ENCODE measurements at places on chromosomes 7 and 10. TPM values are rescaled to one million over a fixed set of nuclear protein-coding genes. Genes with fewer than 3 reads are reported as not detected.

The JAKMIP3 gene
- total RNA-seq: 0.99 TPM

The SPDYE2B gene
- total RNA-seq: not detected

The HECTD2 gene
- 25.5 TPM for total RNA-seq

The LRMDA gene
- total RNA-seq: 17.9 TPM

The UCMA gene
- total RNA-seq: not detected

The PON3 gene
- total RNA-seq: 0.55 TPM

The PPP1R3A gene
- total RNA-seq: not detected

GRCh38 chr10:49050366-49050765 lies 65.0 kb downstream of the VSTM4 start:
- DNase-seq: no peak

DNA sequence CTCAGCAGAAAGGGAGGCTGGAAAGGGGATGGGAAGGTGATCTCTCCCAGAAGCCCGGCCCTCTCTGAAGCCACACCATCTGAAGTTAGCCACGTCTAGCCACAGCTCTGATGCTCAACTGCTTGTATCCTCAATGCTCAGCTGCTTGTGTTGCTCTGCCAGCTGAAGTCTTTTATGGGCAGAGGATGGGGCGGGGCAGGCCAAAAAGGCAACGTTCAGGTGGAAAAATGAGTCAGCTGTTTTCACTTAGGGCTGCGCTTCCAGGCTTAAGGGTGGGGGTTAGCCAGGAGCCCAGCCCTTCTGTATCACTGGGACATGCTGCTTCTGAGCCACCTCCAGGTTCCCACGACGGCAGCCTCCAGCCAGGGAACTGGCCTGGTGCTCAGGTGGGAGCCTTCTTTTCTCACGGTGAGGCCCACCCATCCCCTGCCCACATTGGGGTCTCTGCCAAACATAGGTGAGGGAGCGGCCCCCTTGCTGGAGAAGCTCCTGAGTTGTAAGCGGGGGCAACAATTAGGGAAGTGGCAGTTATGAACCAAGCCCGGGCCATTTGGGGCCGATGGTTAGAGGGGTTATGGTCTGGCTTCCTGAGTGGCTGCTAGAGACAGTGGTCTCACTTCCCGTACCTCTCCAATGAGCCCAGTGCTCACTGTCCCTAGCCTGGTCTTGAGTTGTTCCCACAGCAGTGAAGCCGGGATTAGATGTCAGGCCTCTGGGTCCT lies 44.9 kb upstream of the CNPY1 start:
- no peak for DNase-seq

- DNase-seq: no peak
Measured at GRCh38 chr10:93113042-93113441, 39.3 kb downstream of the CYP26A1 start.

- DNase-seq: peak; percentile 79
Measured at GRCh38 chr10:61662794-61663259, at the start of gene CABCOCO1. TSS of gene CABCOCO1 (plus strand) at chr10:61662929. CDS start at chr10:61662973, 44 bp downstream.

DNA sequence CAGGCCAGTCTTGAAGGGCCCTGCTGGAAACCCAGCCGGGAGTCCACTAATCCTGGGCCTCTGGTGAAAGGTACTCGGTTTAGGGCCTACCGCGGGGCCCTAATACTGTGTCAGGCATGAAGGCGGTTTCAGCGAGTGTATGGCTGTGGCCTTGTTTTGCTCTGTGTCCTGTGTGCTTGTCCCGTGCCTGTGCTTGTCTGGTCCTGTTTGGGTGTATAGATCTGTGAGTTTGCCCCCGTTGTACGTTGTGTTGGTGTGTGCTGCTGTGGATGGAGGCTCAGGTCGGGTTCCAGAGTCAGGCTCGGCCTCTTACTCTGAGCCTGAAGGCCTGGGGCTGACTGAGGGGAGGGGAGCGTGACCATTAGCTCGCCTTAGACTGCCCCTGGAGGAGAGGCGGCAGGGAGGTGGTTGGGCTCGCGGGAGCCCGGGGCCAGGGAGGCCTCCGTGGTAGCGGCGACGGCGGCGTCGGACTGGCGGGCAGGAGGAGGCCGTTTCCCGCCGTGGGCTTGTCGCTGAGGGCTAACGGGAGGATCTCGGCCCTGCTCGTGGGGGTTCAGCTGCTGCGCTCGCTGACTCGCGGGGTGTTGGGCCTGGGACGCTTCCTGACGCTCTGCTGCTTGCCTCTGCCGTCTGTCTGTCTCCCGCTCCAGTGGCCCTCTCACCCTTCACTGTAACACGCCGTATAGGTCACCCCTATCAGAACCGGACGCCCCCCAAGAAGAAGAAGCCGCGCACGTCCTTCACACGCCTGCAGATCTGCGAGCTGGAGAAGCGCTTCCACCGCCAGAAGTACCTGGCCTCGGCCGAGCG lies 2.6 kb downstream of the TLX1 start:
- DNase-seq: no peak

- no peak for DNase-seq
Measured at GRCh38 chr7:17713584-17713983, 226.7 kb downstream of the SNX13 start.

GRCh38 chr7:87498893-87499292 lies 23.4 kb upstream of the ABCB4 start:
- DNase-seq: no peak

- no peak for DNase-seq
Measured at GRCh38 chr7:137418841-137419240, 75.3 kb upstream of the PTN start.

DNA sequence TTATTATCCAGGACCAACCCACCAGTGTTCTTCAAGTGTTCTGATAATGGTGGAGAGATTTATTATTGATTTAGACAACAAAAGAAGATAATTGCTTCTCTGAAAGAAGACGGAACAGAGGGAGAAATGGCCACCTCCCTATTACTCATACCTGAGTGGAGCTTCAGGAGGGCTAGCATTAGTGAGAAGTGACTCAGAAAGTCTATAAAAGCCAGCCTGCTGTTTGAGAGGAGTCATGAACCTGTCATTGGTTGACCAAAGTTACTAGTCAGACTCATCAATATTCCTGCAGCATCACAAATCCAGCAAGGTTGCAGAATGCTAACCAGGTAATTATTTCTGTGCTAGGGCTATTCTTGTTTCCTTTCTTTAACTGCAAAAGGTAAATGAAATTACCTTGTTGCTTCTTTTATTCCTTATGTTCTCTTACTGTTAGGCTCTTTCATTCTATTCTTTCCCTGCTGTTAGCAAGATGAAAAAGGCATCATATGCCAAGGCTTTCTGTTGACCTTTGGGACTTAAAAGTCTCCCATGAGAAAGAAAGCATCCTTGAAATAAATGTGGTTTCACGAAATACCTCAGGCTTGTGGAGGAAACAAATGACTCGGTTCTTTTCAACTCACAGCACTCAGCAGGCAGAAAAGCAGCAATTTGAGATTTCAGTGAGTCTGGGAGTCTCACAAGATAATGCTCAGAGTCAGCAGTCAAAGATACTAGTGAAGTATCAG lies 256.4 kb upstream of the PHYHIPL start:
- DNase-seq: no peak

DNA sequence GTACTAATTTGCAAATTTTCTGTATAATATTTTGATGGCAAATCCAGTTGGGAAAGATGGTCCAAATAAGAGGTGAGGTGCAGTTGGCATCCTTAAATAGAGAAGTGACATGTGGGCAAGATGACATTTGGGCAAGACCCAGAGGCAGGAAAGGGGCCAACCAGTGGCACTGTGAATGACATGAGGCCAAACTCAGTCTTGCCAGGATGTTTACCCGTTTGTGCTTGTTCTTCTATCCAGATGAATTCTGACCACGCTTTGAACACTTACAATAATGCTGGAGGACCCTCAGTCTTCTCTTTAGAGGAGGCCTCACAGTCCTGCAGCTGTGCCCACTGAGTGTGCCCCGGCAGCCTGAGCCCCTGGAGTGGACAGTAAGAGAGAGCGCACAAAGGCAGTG lies 45.1 kb downstream of the KCNMA1 start:
- no peak for DNase-seq

GRCh38 chr7:24406789-24407299 lies 122.9 kb downstream of the NPY start:
- no peak for DNase-seq

- no peak for DNase-seq
Measured at GRCh38 chr10:48771234-48771633, 86.6 kb downstream of the WDFY4 start.

GRCh38 chr7:70638158-70639107 lies 493.5 kb upstream of the GALNT17 start:
- no peak for DNase-seq

GRCh38 chr10:22372917-22373316 lies 27.6 kb downstream of the SPAG6 start:
- DNase-seq: no peak

- DNase-seq: no peak
Measured at GRCh38 chr10:60461688-60462087, 72.0 kb upstream of the ANK3 start.

GRCh38 chr7:100942045-100942774 lies 7.1 kb upstream of the MUC3A start:
- DNase-seq: no peak

- DNase-seq: no peak
Measured at GRCh38 chr7:70504254-70504653, 627.7 kb upstream of the GALNT17 start.

DNA sequence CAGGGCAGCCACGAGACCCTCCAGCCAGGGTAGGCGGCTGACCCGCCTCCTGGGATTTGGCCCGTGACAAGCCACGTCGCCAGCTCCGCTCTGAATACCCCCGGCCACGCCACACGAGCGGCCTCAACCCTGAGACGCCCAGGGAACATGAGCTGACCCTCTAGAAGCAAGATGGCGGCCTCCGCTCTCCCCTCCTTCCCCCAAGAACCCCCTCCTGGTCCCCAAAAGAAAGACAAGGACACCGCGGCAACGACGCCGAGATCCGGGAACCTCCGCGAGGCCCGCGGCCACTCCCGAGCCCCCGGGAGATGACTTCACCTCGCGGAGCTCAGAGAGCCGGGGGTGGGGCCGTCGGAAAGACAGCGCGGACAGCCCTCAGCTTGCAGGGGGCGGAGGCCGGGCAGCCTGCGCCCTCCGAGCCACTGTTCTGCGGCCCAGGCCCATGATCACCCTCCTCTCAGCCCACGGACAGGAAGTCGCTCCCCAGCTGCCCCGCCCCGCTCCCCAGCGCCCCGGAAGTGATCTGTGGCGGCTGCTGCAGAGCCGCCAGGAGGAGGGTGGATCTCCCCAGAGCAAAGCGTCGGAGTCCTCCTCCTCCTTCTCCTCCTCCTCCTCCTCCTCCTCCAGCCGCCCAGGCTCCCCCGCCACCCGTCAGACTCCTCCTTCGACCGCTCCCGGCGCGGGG lies at the start of gene RALA:
Gene RALA (plus strand): TSS at position 526 of the 685 bp plus-strand sequence. CDS start 63,096 bp downstream, outside the sequence.
- peak; percentile 98 for DNase-seq

GRCh38 chr10:48439031-48439430 lies 132.6 kb downstream of the MAPK8 start:
- DNase-seq: no peak

DNA sequence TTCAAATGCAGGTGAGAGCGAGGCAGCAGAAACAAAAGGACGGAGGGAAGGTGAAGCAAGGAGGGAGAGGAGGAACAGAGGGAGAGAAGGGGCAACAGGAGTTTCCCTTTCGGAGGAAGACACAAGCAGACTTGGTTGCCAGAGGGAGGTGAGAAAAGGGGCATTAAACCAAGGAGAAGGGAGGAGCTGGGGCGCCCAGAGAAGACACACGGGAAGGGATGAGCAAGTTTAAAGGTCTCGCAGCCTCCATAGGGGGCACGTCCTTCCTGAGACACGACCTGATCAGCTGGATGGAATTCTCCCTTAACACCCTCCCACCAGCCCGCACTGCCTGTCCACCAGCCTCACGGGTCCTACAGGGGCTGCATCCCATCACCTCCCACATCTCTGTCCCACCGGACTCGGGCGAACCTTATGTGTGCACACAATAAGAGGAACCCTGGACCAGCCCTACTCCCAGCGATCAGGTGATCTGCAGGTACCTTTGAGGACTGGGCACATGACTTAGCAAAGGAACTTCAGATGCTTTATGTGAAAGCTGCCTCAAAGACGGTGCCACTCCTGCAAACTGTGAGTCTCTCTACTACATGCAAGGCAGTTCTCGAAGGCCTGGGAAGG lies 251.2 kb downstream of the TNS3 start:
- DNase-seq: peak; percentile 40

GRCh38 chr10:74034301-74034700 lies 36.4 kb downstream of the VCL start:
- no peak for DNase-seq

GRCh38 chr10:77614778-77615625 lies 22.6 kb downstream of the KCNMA1 start:
- no peak for DNase-seq

GRCh38 chr10:129163531-129163930 lies 303.5 kb upstream of the MGMT start:
- DNase-seq: no peak

DNA sequence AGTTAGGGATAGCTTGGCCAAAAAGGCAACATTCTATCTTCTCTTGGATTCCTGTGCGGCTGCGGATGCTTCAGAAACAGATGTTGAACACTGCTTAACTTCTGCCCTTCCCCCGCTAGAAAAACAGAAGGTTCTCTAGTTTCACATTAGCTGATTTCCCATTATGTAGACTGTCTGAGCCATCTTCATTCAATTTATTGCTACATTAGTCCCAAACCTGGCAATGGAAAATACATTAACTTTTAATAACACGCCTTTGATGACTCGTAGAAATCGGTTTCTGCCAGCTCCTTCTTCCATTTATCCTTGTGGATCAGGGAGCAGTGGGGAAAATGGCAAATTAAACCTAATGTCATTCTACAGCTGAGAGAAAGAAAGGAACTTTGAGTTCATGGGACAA lies 119.9 kb downstream of the SLC16A9 start:
- no peak for DNase-seq

- DNase-seq: no peak
Measured at GRCh38 chr7:28688174-28688573, 270.0 kb downstream of the TRIL start.

- DNase-seq: no peak
Measured at GRCh38 chr7:28054531-28055160, 125.9 kb downstream of the JAZF1 start.

GRCh38 chr10:73856261-73856660 lies 18.1 kb downstream of the CAMK2G start:
- no peak for DNase-seq

DNA sequence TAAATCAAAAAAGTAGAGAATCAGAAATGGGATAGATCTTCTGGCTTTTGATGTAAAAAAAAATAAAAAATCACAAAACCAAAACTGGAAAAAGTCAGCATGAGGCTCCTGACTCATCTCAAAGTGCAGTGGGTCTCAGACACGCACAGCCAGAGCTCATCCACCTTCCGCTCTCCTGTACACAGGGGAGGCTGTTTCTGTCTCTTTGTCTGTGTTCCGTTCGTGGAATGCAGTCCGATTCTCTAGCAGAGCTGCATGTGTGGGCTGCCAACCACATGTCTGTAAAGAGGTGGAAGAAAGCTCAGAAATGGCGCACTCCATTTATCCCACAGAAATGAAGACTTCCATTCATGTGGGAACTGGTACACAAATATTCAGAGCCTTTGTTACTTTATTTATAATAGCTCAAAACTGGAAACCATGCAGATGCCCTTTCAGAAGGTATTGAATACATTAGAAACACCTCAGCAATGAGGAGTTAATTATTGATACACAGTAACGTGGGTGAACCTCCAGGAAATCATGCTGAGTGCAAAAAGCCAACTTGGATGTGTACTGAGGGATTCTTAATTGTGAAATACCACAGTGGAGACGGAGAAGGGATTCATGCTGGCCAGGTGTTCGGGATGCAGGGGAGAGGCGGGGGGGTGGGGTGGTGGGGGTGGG lies 123.3 kb downstream of the TRRAP start:
- DNase-seq: no peak
